Renal cortex interstitium (tissue), 15 donors: ENCODE measurements at places on chromosomes 2 and 18. TPM values are rescaled to one million over a fixed set of nuclear protein-coding genes. Genes with fewer than 3 reads are reported as not detected.

PSMA8 gene
- polyA plus RNA-seq = not detected

SLC38A11 gene
- polyA plus RNA-seq = 15.4 TPM

ADRA2B gene
- 4.5 TPM for polyA plus RNA-seq

STK36 gene
- polyA plus RNA-seq = 81.3 TPM

STAT4 gene
- polyA plus RNA-seq = 7.6 TPM

MAP3K19 gene
- polyA plus RNA-seq = 0.14 TPM

ALK gene
- 0.35 TPM for polyA plus RNA-seq

TPO gene
- 0.06 TPM for polyA plus RNA-seq

ANKRD30B gene
- 0.08 TPM for polyA plus RNA-seq

FOXI3 gene
- polyA plus RNA-seq = 0.11 TPM

IL1RL1 gene
- 1.00 TPM for polyA plus RNA-seq

L3MBTL4 gene
- 7.3 TPM for polyA plus RNA-seq

BOK gene
- polyA plus RNA-seq = 30.2 TPM

C2orf81 gene
- polyA plus RNA-seq = 8.0 TPM

FAM228A gene
- 1.2 TPM for polyA plus RNA-seq

TUBA3E gene
- polyA plus RNA-seq = not detected

RGPD3 gene
- polyA plus RNA-seq = 0.67 TPM

STPG4 gene
- polyA plus RNA-seq = not detected

ARMC9 gene
- 29.1 TPM for polyA plus RNA-seq

TXNL4A gene
- polyA plus RNA-seq = 98.3 TPM

MC4R gene
- polyA plus RNA-seq = 0.09 TPM

AGAP1 gene
- polyA plus RNA-seq = 22.8 TPM

STK39 gene
- polyA plus RNA-seq = 36.0 TPM

PRSS56 gene
- 0.09 TPM for polyA plus RNA-seq

ORC4 gene
- polyA plus RNA-seq = 99.1 TPM

SH2D6 gene
- 1.1 TPM for polyA plus RNA-seq
